ENCODE measurements at places on chromosomes 7 and 10. TPM values are rescaled to one million over a fixed set of nuclear protein-coding genes. Genes with fewer than 3 reads are reported as not detected.
A peak's percentile ranks its signal among the peaks of the same experiment; 100 is the strongest.

- H3K4me3 ChIP-seq, result peak overlapping the region; percentile 70
- H3K27me3 ChIP-seq, result no peaks in the 10 kb centered on the region
- peaks cover 57% of the 10 kb centered on the region for H3K4me1 ChIP-seq
- H3K36me3 ChIP-seq, result no peaks in the 10 kb centered on the region
Observed at GRCh38 chr10:110356628-110357245, 52.0 kb upstream of the SMNDC1 start.

GRCh38 chr7:122488241-122488640, 183.7 kb upstream of the FEZF1 start:
- H3K27ac ChIP-seq, result no peak overlapping the region
- no peaks in the 10 kb centered on the region for H3K4me1 ChIP-seq
- no peak overlapping the region for H3K4me3 ChIP-seq
- no peaks in the 10 kb centered on the region for H3K36me3 ChIP-seq

- no peaks in the 10 kb centered on the region for H3K27me3 ChIP-seq
- no peak overlapping the region for H3K4me3 ChIP-seq
- H3K36me3 ChIP-seq, result no peaks in the 10 kb centered on the region
- DNase-seq, result no peak
- H3K4me1 ChIP-seq, result peaks cover 12% of the 10 kb centered on the region
Observed at GRCh38 chr7:24769014-24769830, 12.0 kb upstream of the GSDME start.

DNA sequence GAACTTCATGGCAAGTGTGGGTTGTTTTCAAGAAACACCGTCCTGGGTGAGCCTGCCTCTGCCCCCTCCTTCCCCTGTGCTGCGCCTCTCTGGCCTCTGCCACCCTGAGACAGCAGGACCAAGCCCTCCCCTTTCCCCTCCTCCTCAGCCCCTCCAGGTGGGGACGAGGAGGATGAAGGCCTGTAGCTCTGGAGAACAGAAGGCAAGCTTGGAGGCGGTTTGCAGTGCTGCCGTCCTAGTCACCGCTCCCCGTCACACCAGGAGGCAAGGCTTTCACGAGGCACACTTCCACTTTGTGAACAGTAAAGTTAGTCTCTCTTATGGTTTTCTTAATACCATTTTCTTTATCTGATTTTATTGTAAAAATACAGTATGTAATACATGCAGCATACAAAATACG, 8.8 kb upstream of the VIPR2 start:
- H3K36me3 ChIP-seq, result no peaks in the 10 kb centered on the region
- no peak overlapping the region for H3K27ac ChIP-seq
- no peaks in the 10 kb centered on the region for H3K4me1 ChIP-seq
- peaks cover 2% of the 10 kb centered on the region for H3K27me3 ChIP-seq

DNA sequence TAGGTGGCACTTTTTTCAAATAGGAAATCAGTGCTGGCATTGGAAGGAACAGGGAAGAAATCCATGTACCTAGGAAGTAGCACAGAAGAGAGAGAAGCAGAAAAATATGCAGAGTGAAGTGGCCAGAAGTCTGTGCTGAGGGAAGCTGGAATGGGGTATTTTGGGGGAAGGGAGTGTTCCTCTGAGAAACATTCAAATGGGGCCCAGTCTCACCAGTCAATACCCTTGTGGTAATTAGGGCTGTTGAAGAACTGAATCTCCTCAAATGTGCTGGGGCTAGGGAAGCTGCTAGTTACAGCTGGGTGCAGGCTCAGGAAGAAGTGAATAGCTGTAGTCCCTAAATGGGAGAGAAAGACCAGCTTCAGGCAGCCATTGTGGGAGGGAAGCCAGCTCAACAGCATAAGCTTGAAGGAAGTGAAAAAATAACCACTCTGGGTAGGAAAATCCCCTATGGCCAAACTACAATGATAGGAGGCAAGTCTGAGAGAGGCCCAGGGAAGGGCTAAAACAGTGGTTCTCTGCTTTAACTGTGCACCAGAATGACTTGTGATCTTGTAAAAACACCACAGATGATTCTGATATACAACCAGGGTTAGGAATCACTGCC, 7.6 kb downstream of the NDST2 start:
- no peaks in the 10 kb centered on the region for H3K27me3 ChIP-seq
- no peak for DNase-seq
- H3K4me3 ChIP-seq, result no peak overlapping the region
- H3K27ac ChIP-seq, result no peak overlapping the region
- peaks cover 72% of the 10 kb centered on the region for H3K36me3 ChIP-seq

Gene TDRD1
- not detected for total RNA-seq

DNA sequence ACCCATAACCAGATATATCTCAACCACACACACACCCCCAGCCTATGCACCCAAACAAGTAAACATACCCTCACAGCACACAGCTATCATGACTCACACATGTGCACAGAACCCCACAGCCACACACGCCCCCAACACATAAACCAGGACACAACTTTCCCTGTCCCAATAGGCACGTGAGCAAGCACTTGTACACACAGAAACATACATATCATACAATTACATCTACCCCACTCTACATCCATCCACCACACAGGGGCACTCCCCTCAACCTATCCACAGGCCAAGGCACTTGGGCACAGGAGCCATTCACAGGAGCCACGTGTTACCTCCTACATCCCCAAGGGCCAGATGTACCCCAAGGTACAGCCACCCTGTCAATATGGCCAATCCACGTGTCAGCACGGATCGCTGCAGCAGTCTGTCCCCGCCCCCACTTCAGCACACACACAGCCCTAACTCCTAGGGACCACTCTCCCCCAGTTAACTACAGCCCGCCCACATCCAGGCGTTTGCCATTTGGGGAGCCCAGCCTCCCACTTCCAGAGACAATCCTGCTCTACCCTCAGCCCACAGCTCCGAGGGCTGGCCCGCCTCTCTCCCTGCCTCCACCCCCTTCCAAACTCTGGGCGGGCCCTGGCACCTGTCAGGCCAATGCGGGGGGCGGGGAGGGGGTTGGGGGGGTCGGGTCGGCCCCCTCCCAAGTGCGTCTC, 163.5 kb downstream of the SH3PXD2A start:
- peaks cover 12% of the 10 kb centered on the region for H3K36me3 ChIP-seq
- no peak overlapping the region for H3K4me3 ChIP-seq
- DNase-seq, result no peak
- no peak overlapping the region for H3K27ac ChIP-seq

Gene ENO4
- total RNA-seq, result not detected

DNA sequence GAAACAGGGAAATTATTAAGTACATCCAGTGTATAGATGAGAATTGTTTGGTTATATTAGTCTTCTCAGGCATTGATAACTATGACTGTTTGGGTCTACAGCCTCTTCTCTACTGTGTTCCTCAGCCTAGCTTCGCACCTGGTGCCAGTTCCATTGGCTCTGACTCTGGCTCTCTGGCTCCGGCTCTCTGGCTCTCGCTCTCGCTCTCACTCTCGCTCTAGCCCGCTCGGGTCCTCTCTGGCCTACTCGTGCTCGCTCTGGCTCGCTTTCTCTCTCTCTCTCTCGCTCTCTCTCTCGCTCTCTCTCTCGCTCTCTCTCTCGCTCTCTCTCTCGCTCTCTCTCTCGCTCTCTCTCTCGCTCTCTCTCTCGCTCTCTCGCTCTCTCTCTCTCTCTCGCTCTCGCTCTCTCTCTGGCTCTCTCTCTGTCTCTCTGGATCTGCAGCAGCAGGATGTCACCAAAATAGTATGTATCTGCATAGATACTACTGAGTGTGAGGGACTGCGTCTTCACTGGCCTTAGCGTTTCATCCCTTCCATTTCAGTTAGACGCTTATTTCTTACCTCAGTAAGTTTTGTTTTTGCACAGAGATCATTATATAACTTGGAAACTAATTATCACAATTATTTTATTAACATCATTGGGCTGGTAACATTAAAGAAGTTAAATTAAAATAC, 6.5 kb upstream of the SSBP1 start:
- no peaks in the 10 kb centered on the region for H3K36me3 ChIP-seq
- no peaks in the 10 kb centered on the region for H3K27me3 ChIP-seq
- no peak overlapping the region for H3K4me3 ChIP-seq
- no peaks in the 10 kb centered on the region for H3K4me1 ChIP-seq
- no peak for DNase-seq

Gene C10orf62
- 0.26 TPM for total RNA-seq

DNA sequence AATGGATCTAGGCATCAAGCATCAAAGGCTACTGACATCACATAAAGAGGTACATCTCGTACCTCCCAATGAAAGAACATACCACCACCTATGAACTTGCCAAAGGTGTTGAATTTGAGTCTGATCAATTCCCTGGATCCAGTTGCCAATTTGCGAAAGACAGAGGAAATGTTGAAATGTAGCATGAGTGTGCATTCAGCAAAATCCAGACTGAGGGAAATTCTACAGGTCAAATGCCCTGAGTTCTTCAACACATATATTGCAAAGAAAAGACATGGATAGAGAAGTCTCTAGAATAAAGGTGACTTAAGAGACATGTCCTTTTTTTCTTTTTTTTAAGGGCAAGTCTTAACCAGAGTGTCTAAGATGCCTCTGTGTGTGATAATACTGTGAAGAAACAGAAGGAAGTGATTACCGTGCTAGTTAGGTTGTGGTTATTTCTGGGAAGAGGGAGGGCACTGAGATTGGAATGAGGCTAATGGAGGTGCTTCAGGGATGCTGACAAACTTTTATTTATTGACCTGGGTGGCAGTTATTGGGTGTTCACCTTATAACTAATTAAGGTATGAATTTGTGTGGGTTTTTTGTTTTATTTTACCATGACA, 128.7 kb downstream of the SAMD9 start:
- H3K27ac ChIP-seq, result peak overlapping the region; percentile 22
- no peak overlapping the region for H3K4me3 ChIP-seq
- H3K27me3 ChIP-seq, result no peaks in the 10 kb centered on the region
- H3K4me1 ChIP-seq, result peaks cover 26% of the 10 kb centered on the region
- DNase-seq, result peak; percentile 13

DNA sequence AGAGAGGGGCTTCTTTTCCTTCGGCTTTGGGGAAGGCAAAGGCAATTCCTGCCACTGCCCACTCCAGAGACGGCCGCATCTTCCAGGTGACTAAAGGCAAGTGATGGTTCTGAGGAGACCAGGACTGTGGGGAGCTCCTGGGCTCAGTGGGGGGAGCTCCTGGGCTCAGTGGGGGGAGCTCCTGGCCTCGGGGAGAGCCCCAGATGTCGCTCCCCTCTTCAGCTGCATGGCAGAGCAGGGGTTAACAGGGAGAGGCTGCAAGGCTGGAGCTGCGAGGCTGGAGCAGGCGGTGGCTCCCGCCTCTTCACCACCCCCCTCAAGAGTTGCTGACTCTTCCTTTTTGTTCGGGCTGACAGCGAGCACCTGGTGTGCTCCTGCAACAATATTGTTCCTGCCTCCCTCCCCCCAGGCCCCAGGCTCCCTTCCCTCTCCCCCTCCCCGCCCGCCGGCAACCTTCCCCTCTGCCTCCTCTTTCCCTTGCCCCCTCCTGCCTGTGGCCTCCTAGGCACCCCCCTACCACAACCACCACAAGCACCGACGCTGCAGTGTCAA, 56.3 kb upstream of the LBX1 start:
- no peak overlapping the region for H3K27ac ChIP-seq
- no peak for DNase-seq
- no peaks in the 10 kb centered on the region for H3K36me3 ChIP-seq

- H3K4me1 ChIP-seq, result no peaks in the 10 kb centered on the region
- no peak overlapping the region for H3K27ac ChIP-seq
- no peaks in the 10 kb centered on the region for H3K36me3 ChIP-seq
Observed at GRCh38 chr7:129544700-129545099, 42.4 kb downstream of the SMKR1 start.

DNA sequence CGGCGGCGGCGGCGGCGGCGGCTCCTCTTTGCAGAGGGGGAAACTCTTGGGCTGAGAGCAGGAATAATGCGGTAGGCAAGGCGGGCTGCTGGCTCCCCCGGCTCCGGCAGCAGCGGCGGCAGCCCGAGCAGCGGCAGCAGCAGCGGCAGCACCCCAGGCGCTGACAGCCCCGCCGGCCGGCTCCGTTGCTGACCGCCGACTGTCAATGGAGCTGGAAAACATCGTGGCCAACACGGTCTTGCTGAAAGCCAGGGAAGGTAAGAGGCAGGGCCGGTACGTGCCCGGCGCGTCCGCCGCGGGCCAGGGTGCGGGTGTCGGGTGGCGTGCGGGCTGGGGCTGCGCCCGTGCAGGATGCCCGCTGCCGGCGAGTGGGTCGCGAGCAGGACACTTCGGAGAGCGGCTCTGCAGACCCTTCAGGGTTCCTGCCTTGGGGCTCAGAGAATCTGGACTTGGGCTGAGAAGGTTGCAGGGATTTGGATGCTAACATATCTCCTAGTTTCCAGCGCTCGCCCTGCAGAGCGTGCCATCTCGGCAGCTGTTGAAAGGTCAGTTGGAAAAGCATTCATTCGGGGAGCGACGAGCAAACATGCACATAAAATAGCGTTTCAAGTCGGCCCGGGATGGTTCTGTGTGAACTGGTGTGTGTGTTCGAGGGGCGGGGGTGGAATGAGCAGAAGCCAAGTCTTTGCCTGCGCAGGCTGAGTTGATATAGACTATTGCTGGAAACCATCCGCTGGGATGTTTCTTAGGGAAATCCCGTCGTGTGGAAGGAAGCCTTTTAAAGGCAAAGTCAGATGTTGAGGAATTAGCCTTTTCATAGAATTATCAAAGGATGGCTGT, 562 bp downstream of the GRK5 start:
- peak overlapping the region; percentile 72 for H3K4me3 ChIP-seq
- H3K27ac ChIP-seq, result no peak overlapping the region
- peaks cover 11% of the 10 kb centered on the region for H3K4me1 ChIP-seq
- no peaks in the 10 kb centered on the region for H3K27me3 ChIP-seq
- peak; percentile 39 for DNase-seq
- H3K36me3 ChIP-seq, result peaks cover 5% of the 10 kb centered on the region

Gene TRPV6
- total RNA-seq, result 0.30 TPM

Gene VAX1
- total RNA-seq, result not detected

- H3K4me3 ChIP-seq, result no peak overlapping the region
- H3K4me1 ChIP-seq, result peaks cover 26% of the 10 kb centered on the region
- no peak for DNase-seq
- peaks cover 2% of the 10 kb centered on the region for H3K36me3 ChIP-seq
Observed at GRCh38 chr10:48255722-48256121, 18.8 kb downstream of the FRMPD2 start.

DNA sequence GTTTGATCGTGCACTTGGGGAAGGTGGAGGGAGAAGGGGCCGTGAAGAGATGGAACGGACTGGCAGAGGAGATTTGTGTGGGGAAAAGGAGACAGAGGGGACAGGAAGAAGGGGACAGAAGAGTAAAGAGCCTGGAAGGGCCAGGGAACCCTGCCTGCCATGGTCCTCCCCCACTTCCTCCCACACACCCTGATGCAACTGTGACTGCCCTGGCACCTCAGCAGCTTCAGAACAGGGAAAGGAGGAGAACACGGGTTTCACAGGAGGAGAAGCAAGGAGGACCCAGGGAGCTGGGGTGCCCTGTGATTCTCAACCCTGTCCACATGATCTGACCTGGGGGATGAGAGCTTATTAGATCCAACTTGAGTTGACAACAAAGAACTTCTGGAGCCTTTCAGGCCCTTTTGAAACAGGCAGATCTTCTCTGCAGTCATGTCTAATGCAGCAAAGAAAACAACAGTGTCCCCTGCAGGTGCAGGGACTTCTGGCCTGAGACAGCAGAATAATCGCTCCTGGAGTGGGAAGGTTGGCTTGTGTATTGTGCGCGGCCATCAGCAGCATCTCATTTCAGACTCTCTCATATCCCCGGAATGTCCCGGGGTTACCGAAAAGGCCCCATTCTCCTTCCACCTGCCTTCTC, 421.6 kb downstream of the PAXIP1 start:
- no peaks in the 10 kb centered on the region for H3K27me3 ChIP-seq
- no peak overlapping the region for H3K27ac ChIP-seq
- no peak for DNase-seq
- H3K4me1 ChIP-seq, result no peaks in the 10 kb centered on the region

Gene NUTM2D
- total RNA-seq, result 2.3 TPM

- H3K36me3 ChIP-seq, result no peaks in the 10 kb centered on the region
- no peaks in the 10 kb centered on the region for H3K27me3 ChIP-seq
- H3K27ac ChIP-seq, result no peak overlapping the region
- no peak for DNase-seq
- no peaks in the 10 kb centered on the region for H3K4me1 ChIP-seq
Observed at GRCh38 chr7:64621656-64622055, 44.3 kb upstream of the ZNF107 start.

Gene CTAGE8
- total RNA-seq, result 2.6 TPM

Gene NPSR1
- total RNA-seq, result not detected

All from MCF 10A (cell line).